Stimulated activated CD8-positive, alpha-beta memory T cell treated with anti-CD3 and anti-CD28 coated beads, Interleukin-4, amount 100 ng/mL, for 1 hour (primary cell): ENCODE measurements at places on chromosomes 7 and 10.

DNA sequence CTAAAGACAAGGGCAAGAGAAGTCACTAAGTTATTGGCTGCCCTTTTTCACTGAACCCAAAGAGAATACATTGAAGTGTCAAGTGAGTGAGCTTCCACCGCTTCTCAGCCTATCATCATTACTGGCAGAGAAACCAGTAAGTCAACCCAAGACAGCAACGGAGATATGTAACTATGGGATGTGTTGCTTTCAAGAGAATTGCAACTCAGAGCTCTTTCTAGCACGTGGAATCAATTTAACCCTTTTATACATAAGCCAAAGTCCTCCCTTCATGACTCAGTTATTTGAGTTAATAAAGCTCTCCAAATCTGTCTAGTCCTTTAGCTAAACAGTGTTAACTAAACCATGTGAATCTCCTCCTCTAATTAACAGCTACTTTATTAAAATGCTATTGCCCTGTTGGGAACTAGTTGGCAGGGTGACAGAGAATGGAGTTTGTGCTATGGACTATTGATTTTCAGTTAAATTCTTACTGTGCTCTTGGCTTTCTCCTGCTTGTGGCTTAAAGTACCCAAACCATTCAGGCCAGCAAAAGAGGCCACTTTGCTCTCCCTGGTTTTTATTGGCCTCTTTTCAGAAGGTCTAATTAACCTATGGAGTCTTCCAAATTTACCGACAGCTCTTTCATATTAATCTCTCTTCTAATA is 287.7 kb downstream of the NRG3 start:
- DNase-seq, result no peak

DNA sequence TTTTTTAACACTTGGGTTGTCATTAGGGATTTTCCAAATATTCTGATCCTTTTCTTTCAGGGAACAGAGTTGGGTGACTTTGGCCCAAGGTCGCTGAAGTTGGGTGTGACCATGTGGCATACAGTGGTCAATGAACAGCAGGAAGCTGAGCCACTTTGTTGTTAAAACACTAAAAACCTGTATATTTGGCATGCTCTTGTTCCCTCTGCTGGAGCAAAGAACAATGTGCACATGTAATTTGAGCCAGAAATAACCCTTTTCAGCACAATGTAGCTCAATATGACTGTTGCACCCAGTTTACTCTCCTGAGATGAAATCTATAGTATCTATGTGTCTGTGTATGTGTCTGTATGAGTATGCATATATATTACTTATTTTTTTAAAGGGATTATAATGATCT is 74.9 kb downstream of the ADCYAP1R1 start:
- DNase-seq, result no peak

DNA sequence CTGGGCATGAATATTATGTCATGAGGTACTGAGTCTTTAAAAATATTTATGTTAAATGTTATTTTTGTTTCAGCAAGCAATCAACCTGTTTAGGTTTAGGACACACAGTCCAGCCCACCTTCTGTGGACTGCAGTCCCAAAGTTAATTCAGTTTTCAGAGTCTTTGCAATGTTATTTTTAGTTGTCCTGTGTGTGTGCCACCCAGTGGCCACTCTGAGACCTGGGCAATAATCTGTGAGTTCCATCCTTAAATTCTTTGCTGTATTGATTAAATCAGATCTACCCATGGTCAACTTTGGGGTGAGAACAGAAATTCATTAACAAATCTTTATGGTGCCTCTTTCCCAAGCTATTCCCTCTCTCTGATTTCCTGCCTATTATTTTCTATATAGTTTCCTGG is 415.1 kb downstream of the CCSER2 start:
- no peak for DNase-seq

DNA sequence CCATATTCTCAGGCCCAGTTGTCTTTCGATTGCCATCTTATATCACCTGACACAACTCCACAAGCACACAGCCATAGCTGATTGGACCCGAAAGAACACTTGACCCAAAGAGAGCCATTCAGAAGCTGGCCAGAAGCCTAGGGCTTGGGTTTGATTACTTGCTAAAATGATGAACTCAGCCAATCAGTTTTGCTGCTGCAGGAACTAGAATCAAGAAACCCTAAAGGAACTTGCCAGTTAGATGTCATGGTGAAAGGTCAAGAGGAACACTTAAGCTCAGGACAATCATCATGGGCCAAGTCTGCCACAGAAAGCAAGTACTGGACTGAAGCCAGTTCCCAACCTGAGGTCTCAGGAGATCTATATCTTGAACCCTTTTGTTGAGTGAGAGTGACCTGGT is 150.0 kb downstream of the SGMS1 start:
- DNase-seq, result no peak

- no peak for DNase-seq
Measured at GRCh38 chr10:89228962-89229361, 21.8 kb upstream of the CH25H start.
